ENCODE measurements at places on chromosomes 3 and 15.

GRCh38 chr3:187986514-187986934 lies 167.4 kb upstream of the LPP start:
- DNase-seq = no peak

DNA sequence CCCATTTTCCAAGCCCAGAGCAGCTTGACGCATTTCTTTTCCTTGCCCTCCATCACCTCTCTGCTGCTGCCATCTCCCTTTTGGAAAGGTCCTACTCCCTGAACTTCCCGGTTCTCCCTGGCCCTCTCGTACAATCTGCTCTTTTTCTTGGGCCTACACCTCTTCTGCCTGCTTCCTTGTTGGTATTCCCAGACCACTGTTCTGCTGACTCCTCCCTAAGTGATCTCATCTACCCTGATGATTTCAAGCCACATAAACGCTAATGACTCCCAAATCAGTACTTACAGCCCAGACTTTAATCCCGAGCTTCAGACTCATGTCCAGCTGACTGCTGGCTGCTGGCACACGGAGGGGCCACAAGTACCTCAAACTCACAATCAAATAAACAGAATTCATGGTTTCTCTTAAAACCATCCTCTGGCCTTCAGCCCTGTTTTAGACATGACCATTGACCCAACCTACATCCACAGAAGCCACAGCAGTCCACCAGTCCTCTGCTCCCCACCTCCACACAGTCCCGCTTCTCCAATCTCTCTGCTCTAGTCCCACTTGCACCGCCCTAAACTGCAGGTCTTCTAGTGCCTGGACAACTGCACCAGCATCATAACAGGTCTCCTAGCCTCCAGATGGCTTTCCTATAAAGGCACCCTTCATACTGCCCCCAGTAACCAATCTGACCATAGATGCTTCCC lies 57.6 kb downstream of the AAGAB start:
- DNase-seq = no peak

DNA sequence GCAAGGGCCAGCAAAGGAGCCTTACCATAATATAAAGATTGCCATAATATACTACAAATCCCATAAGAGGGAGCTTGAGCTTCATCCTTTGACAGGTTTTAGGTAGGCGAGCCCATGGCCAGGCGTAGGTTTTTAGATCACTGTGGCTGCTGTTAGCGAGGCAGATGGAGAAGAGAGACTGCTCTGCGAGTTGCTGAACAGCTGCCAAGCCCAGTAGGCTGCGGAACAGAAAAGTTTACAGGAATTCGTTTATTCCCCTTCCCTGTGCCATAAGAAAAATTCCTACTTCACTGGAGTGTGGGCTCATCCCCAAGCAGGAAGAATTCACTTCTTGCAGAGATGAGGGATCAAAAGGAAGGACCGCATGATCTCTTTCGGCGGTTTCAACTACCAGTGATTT lies 30.5 kb downstream of the TMED3 start:
- DNase-seq = no peak

DNA sequence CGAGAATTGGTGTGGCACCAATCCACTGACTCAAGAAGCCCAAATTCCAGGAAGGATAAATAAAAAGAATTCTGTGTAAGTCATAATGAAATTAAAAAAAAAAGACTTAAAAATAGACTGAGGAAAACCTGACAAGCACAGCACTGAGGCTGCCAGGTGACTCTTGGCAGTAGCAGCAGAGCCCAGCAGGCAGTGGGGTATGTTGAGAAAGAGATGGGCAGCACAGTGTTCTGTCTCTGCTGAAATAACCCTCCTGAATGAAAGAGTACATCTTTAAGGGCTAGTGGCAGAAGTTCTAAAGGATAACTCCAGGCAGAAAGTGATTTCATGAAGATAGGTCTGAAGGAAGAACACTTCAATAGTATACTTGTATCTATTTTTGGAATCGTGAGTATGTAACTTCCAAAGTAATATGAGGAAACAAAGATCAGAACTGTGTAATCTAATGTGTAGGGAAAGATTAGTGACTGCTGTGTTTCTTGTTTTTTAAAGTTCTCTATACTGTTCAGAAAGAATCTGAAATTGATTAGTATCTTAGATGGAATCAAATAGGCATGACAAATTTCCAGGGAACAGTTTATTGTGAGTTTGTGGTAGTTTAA lies 75.9 kb downstream of the RAB7A start:
- no peak for DNase-seq

DNA sequence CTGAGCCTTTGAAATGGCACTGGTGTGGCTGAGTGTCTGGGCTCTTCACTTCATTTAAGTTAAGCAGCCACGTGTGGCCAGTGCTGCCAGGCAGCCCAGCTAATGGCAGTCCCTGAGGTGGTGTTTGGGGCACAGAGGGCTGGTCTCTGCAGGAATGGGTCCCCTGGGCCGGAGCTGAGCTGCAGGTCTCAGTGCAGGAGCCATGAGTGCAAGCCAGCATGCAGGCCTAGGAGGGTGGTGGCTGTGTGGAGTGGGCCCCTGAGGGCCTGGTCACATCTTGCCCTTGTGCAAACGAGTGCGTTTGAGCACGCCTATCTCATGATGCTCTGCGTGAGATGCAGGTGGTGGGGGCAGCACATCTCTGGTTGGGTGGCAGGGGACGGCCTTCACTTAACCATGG lies 48.9 kb downstream of the PLXNA1 start:
- DNase-seq = no peak

- DNase-seq = no peak
These were observed 116.1 kb downstream of the PCCB start for GRCh38 chr3:136366289-136366688.

DNA sequence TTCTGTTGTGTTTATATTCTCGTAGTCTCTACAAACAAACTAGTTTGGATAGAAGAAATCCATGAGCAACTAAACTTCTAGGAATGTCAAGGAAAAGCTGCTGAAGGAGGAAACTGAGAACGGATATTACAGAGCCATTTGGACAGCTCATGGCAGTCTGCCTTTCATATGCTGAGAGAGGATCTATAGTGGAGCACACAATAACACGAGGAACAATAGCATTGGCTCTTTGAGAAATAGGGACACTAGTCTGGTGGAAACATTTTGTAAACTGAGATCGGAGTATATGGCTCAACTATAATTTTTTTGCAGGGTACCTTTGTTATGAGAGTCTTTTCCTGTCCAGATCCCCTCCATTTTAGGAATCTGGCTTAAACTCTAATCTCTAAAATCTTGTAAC lies 200.5 kb downstream of the CLSTN2 start:
- DNase-seq = no peak

DNA sequence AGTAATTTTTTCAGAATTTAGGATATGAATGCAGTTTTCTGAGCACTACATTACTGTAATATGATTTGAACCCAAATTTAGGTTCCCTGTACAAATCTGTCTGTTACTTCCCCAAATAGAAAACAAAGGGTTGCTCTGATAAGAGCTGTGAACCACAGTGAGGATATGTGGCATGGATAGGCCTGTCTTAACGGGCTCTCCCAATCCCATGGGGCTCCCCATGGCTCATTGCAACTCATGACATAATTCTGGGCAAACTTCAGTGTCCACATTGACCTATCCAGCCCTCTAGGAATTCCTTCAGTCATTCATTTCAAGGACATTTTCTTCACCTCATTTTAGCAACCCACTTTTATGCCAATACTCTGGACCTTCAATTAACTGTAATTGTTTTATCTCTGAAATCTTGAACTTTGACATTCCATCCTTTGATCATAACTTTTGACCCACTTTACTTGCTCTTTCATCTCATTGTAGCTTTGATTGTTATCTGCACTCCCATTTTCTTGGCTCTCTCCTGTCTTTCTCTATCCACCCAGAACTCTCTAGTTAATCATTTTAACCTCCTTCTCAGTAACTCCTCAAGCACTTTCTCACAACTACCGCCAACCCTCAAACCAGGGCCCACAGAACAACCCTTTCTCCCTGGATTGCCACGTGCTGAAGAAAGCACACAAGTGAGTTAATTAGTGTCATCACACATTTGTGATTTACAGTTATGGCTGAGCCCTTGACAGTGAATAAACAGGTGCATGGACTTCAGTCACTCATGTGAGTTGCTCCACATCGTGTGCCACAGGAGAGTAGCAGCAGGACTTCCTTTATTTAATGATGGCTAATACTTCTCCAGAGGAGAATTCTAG lies 94.9 kb upstream of the AADACL2 start:
- DNase-seq = no peak

DNA sequence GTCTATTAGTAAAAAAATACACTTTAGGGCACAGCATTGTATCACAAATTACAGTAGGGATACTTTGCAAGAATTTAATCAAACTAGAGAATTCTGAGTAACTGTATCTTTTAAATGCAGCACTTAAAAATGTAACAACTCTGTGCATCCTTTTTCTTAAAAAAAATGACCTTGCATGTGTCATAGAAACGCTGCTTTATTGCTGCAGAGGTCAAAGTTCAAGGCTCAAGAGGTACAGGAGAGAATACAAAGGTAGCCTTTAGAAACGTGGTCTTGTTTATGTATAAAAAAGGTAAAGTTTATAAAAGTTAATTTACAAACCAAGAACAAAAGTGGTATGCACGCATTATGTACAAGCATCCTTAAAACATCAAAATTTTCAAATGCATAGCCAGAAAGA lies 122.0 kb downstream of the TJP1 start:
- no peak for DNase-seq

- DNase-seq = no peak
These were observed 658 bp downstream of the EOGT start for GRCh38 chr3:69012800-69013252.

DNA sequence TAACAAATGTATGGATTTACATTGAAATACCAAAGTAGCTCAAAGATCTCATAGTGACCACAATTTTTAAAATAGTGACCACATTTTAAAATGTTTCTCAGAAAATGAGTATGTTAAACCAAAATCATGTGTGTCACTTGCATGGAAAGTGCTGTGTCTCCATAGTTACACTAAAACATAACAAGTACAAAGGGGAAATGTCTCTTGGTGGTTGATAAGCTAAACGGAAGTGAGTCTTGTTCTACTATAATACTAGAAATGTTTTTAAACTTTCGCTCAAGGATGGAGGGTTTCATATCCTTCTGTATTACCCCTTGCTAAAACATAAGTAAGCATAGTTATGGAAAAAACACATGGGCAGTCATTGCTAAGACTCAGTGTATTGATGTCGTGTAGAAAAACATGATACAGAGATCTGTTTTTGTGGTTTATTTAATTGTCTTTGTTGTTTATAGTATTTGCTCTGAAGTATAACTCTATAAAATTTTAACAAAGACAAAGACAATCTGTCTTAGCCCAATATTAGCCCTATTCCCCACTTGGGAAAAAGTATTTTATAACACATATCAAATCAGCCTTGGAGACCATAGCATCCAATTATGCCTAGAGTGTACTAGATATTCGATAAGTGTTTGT lies 27.0 kb upstream of the DENND4A start:
- no peak for DNase-seq

- no peak for DNase-seq
These were observed 82.8 kb downstream of the SMAD3 start for GRCh38 chr15:67148196-67148701.

DNA sequence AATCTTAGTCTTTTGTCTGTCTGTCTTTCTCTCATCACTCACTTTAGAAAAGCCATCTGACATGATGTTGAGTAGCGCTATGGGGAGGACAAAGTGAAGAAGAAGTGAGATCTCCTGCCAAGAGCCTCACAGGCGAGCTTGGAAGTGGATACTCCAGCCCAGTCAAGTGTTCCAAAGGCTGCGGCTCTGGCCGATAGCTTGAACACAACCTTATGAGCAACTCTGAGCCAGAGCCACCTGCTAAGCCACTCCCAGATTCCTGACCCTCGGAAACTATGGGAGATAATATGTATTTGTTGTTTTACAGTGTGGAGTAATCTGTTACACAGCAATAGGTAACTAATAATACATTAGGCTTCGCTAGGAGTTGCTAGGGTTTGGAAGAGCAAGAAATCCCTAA lies 76.2 kb downstream of the MB21D2 start:
- no peak for DNase-seq
